Left colon (tissue), 2 donors: ENCODE measurements at places on chromosomes 4 and X. TPM values are rescaled to one million over a fixed set of nuclear protein-coding genes. Genes with fewer than 3 reads are reported as not detected.

The AFF1 gene
- 86.2 TPM for total RNA-seq

The IBSP gene
- not detected for total RNA-seq

The HDAC8 gene
- total RNA-seq = 24.6 TPM

The NAP1L3 gene
- total RNA-seq = 0.43 TPM

The MAB21L2 gene
- 45.8 TPM for total RNA-seq

The CPZ gene
- 1.0 TPM for total RNA-seq

The ASB11 gene
- 0.17 TPM for total RNA-seq

The SLC49A3 gene
- total RNA-seq = 15.8 TPM

The MAOB gene
- total RNA-seq = 12.3 TPM

The SRP72 gene
- total RNA-seq = 61.6 TPM

The BMPR1B gene
- 0.47 TPM for total RNA-seq

The KLB gene
- total RNA-seq = 2.3 TPM

The MSANTD1 gene
- total RNA-seq = 0.82 TPM

The MAGEB4 gene
- total RNA-seq = not detected
